Trophoblast cell (in vitro differentiated cells and primary cell): ENCODE measurements at places on chromosomes 13 and 19.

DNA sequence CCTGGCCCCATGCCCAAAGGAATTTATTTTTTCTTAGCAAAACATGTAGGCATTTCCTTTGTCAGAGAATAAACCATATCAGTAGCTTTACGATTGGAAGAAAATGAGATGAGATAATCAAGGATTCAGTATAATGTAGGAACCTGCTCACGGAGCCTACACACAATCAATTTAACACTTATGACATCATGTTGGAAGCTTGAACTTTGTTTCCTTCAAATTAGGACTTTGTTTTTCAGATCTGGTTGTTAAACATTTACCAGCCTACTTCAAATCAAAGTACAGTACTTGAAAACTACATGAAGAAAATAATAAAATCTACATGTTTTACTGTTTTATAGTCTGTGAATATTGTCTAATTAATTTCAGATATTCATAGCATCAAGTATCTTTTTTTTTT lies 639.0 kb upstream of the ATXN8OS start:
- no peak for DNase-seq
- no peaks in the 10 kb centered on the region for H3K4me1 ChIP-seq
- H3K36me3 ChIP-seq, result no peaks in the 10 kb centered on the region
- no peak overlapping the region for H3K27ac ChIP-seq
- no peaks in the 10 kb centered on the region for H3K27me3 ChIP-seq

- no peaks in the 10 kb centered on the region for H3K27me3 ChIP-seq
- no peak overlapping the region for H3K4me3 ChIP-seq
Observed at GRCh38 chr13:34672631-34673030, 269.4 kb upstream of the NBEA start.

DNA sequence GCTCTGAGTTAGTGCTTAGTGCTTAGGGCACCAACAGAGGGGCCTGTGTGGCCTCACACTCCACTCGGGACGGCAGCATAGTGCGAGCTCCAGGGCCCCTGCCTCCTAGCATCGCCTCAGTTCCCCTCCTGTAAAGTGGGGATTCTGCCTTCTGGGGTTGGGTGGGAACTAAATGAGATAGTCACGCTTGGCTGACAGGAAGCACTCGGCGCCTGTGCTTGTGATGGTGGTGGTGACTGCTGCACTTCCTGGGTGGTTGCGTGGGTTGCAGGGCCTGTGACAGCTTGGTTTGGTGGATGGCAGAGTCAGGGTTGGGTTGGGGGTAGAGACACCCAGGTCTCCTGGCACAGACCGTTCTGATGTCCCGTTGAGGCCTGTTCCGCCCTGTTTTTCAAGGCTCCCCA lies 7.7 kb downstream of the PLEKHF1 start:
- H3K27ac ChIP-seq, result no peak overlapping the region
- H3K4me3 ChIP-seq, result no peak overlapping the region
- peaks cover 6% of the 10 kb centered on the region for H3K4me1 ChIP-seq
- H3K36me3 ChIP-seq, result peaks cover 30% of the 10 kb centered on the region
- no peak for DNase-seq

GRCh38 chr19:6720369-6721137 lies at the start of gene C3:
Gene C3 (minus strand): TSS chr19:6720650. CDS start chr19:6720589, 61 bp downstream.
- no peak within 1 kb of the TSS for H3K4me3 ChIP-seq
- peak; percentile 24 for DNase-seq
- H3K27me3 ChIP-seq, result no peaks in the 10 kb centered on the region
- H3K4me1 ChIP-seq, result peaks cover 2% of the 10 kb centered on the region

GRCh38 chr13:31765138-31765785 lies 25.9 kb downstream of the RXFP2 start:
- no peak for DNase-seq
- no peaks in the 10 kb centered on the region for H3K4me1 ChIP-seq
- H3K36me3 ChIP-seq, result no peaks in the 10 kb centered on the region

DNA sequence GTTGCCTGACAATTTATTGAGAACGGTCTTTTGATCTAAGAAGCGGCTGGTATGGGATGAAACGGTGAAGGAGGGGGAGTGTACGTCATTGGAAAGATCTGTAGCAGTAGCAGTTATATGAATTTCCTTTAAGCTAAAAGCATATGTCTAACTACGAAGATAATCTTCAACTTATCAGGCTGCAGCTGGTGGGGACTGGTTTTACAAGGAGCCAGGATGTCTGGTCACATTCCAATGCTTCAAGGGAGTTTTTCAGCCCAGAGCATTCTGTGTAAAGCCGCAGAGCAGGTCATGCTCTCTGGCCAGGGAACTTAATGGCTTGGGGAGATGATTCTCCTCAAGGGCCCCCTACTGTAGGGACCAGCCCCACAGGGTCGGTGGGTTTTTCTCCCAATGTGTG lies 29.2 kb downstream of the CLEC4M start:
- peak; percentile 95 for DNase-seq
- no peak overlapping the region for H3K4me3 ChIP-seq
- no peaks in the 10 kb centered on the region for H3K36me3 ChIP-seq

DNA sequence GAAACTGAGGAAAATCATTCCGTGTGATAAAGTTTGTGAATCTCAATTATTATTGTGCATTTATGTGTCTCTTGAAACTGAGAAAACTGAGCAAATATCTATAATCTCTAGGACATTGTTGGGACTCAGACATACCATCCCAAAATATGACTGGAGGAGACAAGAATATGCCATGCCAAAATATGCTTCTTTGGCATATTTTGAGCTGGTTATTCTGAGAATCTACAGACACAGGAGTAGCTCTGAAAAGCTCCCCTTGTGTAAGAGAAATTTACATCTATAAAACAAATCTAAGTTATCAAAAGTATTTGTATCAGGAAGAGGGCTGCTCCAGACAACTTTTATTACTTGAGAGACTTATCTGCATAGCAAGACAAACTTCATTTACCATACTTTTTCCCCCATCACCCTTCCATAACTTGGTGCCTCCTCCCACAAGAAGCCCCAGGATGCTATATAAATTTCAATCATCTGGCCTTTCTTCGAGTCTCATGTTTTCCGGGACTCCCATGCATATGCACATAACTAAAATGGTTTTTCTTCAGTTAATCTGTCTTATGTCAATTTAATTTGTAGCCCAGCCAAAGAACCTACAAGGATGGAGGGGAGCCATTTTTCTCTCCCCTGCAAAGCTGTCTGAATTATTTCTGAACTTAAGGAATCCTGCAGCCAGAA lies 28.6 kb upstream of the NDFIP2 start:
- H3K27me3 ChIP-seq, result no peaks in the 10 kb centered on the region
- H3K4me1 ChIP-seq, result peaks cover 4% of the 10 kb centered on the region
- peak overlapping the region; percentile 71 for H3K27ac ChIP-seq
- no peak overlapping the region for H3K4me3 ChIP-seq

DNA sequence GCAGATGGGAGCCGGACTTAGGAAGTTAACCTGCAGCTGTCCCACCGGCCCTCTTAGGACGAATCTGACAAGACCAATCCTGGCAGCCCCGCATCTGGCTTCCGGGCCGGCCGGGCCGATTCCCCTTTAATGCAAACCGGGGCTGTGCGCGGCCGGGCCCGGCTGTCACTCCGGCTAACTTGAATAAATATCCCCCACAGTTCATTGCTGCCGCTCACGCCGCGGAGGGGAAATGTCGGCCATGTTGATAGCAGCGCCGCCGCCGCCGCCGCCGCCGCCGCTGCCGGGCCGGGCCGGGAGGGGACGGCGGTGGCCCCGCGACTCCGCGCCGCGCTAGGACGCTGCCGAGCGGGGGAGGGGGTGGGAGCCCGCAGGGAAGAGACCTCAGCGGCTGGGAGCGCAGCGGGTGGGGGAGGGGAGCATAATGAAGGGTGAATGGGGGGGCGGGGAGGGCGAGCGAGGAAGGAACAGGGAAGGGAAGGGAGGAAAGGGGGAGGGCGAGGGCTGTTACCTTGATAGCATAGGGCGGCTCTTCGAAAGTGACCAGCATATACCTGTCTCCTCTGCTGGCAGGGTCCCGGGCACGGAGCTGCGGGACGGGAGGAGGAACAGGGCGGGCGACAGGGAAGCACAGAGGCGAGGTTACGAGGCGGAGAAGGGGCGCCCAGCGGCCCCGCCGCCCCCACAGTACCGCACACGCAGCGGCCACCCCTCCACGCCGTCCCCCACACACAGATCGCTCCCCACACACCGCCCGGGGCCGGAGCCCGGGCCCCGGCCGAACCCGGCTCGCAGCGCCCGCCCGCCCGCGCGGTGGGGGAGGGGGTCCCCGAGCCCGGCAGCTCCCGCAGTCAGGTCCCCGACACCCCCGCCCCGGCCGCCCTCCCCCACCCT lies 1.1 kb downstream of the INTS6 start:
- peaks cover 2% of the 10 kb centered on the region for H3K36me3 ChIP-seq
- H3K27me3 ChIP-seq, result no peaks in the 10 kb centered on the region
- peak overlapping the region; percentile 97 for H3K27ac ChIP-seq
- H3K4me3 ChIP-seq, result peak overlapping the region; percentile 92
- peak; percentile 59 for DNase-seq
- no peaks in the 10 kb centered on the region for H3K4me1 ChIP-seq

DNA sequence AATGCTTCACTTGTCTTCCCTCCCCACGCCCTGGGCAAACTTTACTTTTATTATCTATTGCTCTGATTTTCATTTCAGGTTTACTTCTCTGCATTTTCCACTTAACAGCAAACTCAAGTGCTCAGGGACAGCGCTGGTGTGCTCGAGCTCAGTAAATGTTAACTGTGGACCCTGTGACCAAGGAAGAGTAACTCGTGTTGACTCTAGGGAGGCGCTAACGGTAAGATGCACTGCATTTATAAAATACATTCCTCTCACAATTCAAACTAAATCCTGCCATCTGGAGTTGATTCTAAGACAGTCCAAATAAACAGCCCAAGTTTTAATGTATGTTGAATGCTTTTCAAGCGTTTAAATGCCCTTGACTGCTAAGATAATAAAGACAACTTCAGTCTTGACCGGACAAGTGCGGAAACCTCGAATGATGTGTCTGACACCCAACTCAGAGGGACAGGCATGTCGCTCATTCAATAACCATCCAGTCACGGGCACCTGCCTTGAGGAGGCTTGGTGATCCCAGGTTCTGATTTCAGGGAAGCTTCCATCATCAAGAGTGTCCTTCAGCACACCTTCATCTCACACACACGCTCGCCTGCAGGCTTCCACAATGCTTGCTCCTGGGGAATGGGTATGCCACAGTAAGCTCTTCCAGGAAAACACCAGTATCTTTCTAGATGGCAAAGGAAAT lies 93.2 kb downstream of the STK24 start:
- H3K4me3 ChIP-seq, result no peak overlapping the region
- H3K36me3 ChIP-seq, result no peaks in the 10 kb centered on the region
- H3K27me3 ChIP-seq, result no peaks in the 10 kb centered on the region
- peak overlapping the region; percentile 66 for H3K27ac ChIP-seq

DNA sequence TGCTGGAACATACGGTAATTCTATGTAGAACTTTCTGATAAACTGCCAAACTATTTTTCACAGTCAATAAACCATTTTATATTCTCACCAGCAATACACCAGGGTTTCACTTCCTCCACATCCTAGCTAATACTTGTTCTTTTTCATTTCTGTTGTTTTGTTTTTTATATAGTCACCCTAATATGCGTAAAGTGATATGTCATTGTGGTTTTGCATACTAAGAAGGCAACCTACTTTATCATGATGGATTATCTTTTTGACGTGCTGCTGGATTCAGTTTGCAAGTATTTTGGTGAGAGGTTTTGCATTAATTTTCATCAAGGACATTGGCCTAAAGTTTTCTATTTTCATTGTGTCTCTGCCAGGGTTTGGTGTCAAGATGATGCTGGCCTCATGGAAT lies 1384.1 kb downstream of the UQCRFS1 start:
- H3K4me3 ChIP-seq, result no peak overlapping the region
- H3K27ac ChIP-seq, result no peak overlapping the region
- H3K36me3 ChIP-seq, result no peaks in the 10 kb centered on the region
- no peaks in the 10 kb centered on the region for H3K27me3 ChIP-seq
- DNase-seq, result no peak

GRCh38 chr13:110274687-110275086 lies 32.3 kb downstream of the COL4A1 start:
- peaks cover under 1% of the 10 kb centered on the region for H3K36me3 ChIP-seq
- peak; percentile 54 for DNase-seq
- no peaks in the 10 kb centered on the region for H3K27me3 ChIP-seq
- H3K27ac ChIP-seq, result no peak overlapping the region
- H3K4me1 ChIP-seq, result no peaks in the 10 kb centered on the region

GRCh38 chr19:752652-753517 lies 2.0 kb downstream of the MISP start:
- peak; percentile 93 for DNase-seq
- no peaks in the 10 kb centered on the region for H3K36me3 ChIP-seq
- no peaks in the 10 kb centered on the region for H3K27me3 ChIP-seq
- peaks cover 12% of the 10 kb centered on the region for H3K4me1 ChIP-seq

- H3K4me3 ChIP-seq, result no peak overlapping the region
- no peaks in the 10 kb centered on the region for H3K36me3 ChIP-seq
- H3K27ac ChIP-seq, result peak overlapping the region; percentile 64
- H3K4me1 ChIP-seq, result peaks cover 19% of the 10 kb centered on the region
- H3K27me3 ChIP-seq, result no peaks in the 10 kb centered on the region
Observed at GRCh38 chr19:28170066-28170465, 1042.9 kb downstream of the UQCRFS1 start.

DNA sequence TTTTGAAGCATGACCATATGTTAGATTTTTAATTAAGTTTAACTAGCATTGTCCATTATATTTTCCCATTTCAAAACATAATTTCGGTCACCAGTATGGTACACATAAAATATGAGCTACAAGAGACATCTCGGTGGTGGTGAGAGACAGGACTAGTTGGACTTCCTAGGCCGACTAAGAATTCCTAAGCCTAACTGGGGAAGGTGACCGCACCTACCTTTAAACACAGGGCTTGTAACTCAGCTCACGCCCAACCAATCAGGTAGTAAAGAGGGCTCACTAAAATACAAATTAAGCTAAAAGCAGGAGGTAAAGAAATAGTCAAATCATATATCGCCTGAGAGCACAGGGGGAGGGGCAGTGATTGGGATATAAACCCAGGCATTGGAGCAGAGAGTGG lies 22.9 kb downstream of the DNAJC15 start:
- H3K27ac ChIP-seq, result peak overlapping the region; percentile 26
- no peaks in the 10 kb centered on the region for H3K36me3 ChIP-seq
- no peak for DNase-seq

- H3K27me3 ChIP-seq, result no peaks in the 10 kb centered on the region
- H3K4me1 ChIP-seq, result no peaks in the 10 kb centered on the region
- no peak overlapping the region for H3K27ac ChIP-seq
- H3K4me3 ChIP-seq, result no peak overlapping the region
- peaks cover 8% of the 10 kb centered on the region for H3K36me3 ChIP-seq
- DNase-seq, result no peak
Observed at GRCh38 chr13:31286930-31287329, 87.2 kb downstream of the B3GLCT start.

DNA sequence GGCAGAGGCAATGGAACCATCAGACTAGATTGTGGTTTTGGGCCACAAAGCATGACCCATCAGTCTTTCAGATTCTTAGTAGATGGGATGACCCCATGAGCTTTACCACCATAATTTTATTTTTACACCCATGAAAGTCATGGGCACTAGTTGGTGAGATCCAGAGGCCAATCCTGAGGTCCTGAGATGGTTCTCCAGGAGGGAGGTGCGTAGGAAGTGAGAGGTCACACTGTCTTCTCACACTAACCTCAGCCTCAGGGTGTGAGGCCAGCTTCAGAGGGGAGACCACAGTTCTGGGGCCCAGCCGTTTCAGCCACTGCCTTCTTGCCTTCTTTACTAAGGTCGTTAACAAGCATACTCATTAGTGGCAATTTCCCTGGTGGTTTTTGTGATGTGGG lies 106.4 kb downstream of the AKAP11 start:
- no peak for DNase-seq
- no peaks in the 10 kb centered on the region for H3K27me3 ChIP-seq
- H3K27ac ChIP-seq, result no peak overlapping the region
- H3K36me3 ChIP-seq, result no peaks in the 10 kb centered on the region
